ENCODE measurements at places on chromosomes 12 and 14. TPM values are rescaled to one million over a fixed set of nuclear protein-coding genes. Genes with fewer than 3 reads are reported as not detected.

GRCh38 chr14:81402123-81402495 is 2.0 kb upstream of the STON2 start:
- no peak overlapping the region for H3K27ac ChIP-seq
- peaks cover 6% of the 10 kb centered on the region for H3K4me1 ChIP-seq
- H3K27me3 ChIP-seq = no peaks in the 10 kb centered on the region
- no peaks in the 10 kb centered on the region for H3K36me3 ChIP-seq

DNA sequence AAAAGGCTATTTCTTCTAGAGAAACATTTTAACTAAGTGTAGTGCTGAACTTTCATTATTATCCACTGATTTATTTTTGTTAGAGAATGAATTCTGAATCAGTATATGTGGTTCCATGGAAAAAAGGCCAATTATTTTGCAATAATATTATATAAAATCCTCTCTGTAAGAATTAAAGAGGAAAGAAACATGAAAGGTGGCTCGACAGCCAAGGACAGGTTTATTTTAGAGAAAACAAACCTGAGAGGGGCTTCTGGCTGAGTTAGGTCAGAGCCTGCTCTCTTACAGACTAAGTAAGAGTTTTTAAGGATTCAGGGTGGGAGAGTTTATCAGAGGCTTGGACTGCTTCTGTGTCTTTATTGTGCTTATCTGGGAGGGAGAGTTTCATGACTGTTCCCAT is 46.7 kb upstream of the GUCY2C start:
- H3K36me3 ChIP-seq = no peaks in the 10 kb centered on the region
- H3K27me3 ChIP-seq = no peaks in the 10 kb centered on the region
- no peaks in the 10 kb centered on the region for H3K4me1 ChIP-seq
- H3K4me3 ChIP-seq = no peak overlapping the region

- H3K27me3 ChIP-seq = no peaks in the 10 kb centered on the region
- H3K36me3 ChIP-seq = no peaks in the 10 kb centered on the region
- peak overlapping the region; percentile 19 for H3K4me3 ChIP-seq
- H3K4me1 ChIP-seq = peaks cover 37% of the 10 kb centered on the region
- DNase-seq = no peak
These were observed 3.6 kb upstream of the UBC start for GRCh38 chr12:124917841-124918621.

DNA sequence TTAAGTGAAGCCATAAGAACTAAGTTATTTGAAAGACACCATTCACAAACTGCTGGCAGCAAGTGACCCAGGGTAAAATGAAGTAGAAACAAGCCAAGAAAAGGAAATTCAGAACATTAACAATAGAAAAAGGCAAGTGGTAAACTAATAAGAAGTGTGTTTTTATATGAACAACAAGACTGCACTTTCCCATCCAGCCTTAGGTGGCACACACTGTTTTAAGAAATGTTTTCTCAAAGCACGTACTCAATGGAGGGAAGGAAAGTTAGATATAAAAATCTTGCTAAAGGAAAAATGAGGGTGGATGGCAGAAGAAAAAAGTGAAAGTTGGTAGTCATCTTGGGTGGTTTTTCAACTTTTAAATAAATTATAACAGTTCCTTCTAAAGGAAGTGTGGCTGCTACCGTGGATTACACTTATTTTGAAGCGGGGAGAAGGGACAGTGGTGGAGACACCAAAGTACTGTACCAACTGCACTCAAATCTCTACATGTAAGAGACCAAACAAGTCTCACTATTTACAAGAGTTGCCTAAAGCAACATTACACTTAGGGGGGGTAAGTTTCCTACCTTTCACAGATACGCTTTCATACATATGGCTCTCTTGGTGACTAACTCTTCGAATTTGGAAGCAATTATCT is 58.8 kb downstream of the SEL1L start:
- DNase-seq = no peak
- H3K36me3 ChIP-seq = no peaks in the 10 kb centered on the region
- H3K4me1 ChIP-seq = no peaks in the 10 kb centered on the region
- no peak overlapping the region for H3K4me3 ChIP-seq

- H3K36me3 ChIP-seq = no peaks in the 10 kb centered on the region
- peak; percentile 57 for DNase-seq
- no peak overlapping the region for H3K4me3 ChIP-seq
- H3K4me1 ChIP-seq = peaks cover 20% of the 10 kb centered on the region
- H3K27ac ChIP-seq = peak overlapping the region; percentile 47
- H3K27me3 ChIP-seq = no peaks in the 10 kb centered on the region
These were observed 186.6 kb upstream of the EEA1 start for GRCh38 chr12:93115646-93116045.

DNA sequence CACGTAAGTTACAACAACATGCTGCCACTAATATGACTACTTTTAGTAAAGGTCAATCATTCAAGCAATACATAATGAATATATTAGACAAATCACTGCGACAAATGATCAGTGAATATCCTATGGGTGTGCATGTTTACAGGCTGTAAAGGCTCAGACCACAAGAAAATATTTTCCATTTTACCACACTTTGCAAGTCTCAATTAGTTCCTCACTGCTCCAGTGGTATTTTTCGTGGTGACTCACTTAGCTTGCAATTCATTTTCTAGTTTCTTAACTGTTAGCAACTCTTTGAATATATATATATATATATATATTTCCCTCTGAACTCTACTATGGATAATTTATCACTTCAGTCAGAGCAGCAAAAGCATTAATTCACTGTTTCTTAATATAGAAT is 96.9 kb downstream of the EML5 start:
- H3K4me1 ChIP-seq = no peaks in the 10 kb centered on the region
- no peak for DNase-seq
- H3K27ac ChIP-seq = no peak overlapping the region
- no peaks in the 10 kb centered on the region for H3K36me3 ChIP-seq

DNA sequence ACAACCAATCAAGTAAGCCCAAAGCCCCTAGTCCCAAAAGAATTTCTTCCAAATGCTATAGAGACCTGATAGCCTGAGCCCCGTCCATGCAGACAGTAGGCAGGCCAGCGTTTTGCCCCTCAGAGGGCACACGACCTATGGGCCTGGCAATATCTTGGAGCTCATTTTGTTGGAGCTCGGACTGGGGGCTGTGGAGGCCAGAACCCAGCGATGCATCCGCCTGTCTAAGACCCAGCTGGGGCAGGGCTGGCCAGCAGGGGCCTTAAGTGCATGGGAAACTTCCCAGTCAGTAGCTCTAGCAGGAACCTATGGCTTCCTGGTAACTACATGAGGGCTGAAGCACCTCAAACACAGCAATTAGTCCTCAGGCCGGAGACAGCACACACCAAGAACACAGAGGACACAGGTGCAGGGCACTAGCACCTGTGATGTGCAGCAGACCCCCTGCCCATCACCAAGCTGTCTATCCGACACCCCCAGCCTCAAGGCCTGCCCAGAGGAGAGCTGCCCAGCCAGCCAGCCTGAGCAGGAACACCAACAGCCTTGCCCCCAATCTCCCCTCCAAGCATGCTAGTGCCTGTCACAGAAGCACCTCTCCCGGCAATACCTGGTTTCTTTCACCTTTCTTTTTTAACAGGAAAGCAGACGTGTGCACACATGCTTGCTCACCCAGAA is 50.8 kb downstream of the ARL6IP4 start:
- no peak overlapping the region for H3K27ac ChIP-seq
- no peaks in the 10 kb centered on the region for H3K4me1 ChIP-seq
- no peaks in the 10 kb centered on the region for H3K36me3 ChIP-seq
- no peaks in the 10 kb centered on the region for H3K27me3 ChIP-seq
- DNase-seq = no peak

The FAM90A1 gene
- total RNA-seq = 1.5 TPM

GRCh38 chr14:95195031-95195430 is 37.7 kb upstream of the DICER1 start:
- no peak overlapping the region for H3K4me3 ChIP-seq

- no peaks in the 10 kb centered on the region for H3K27me3 ChIP-seq
- DNase-seq = no peak
- no peaks in the 10 kb centered on the region for H3K36me3 ChIP-seq
- H3K4me1 ChIP-seq = no peaks in the 10 kb centered on the region
- no peak overlapping the region for H3K4me3 ChIP-seq
- H3K27ac ChIP-seq = no peak overlapping the region
These were observed 127.4 kb downstream of the MGST1 start for GRCh38 chr12:16474801-16475200.

The RIPK3 gene
- total RNA-seq = 3.2 TPM

The ZNF84 gene
- total RNA-seq = 45.5 TPM

The RHEBL1 gene
- 5.9 TPM for total RNA-seq

GRCh38 chr14:43471595-43471994 is 1035.5 kb downstream of the FSCB start:
- no peak overlapping the region for H3K27ac ChIP-seq
- no peaks in the 10 kb centered on the region for H3K27me3 ChIP-seq
- no peak overlapping the region for H3K4me3 ChIP-seq
- no peaks in the 10 kb centered on the region for H3K36me3 ChIP-seq
- no peak for DNase-seq

- H3K4me1 ChIP-seq = no peaks in the 10 kb centered on the region
- no peaks in the 10 kb centered on the region for H3K36me3 ChIP-seq
- H3K4me3 ChIP-seq = no peak overlapping the region
- no peak overlapping the region for H3K27ac ChIP-seq
These were observed 193.1 kb upstream of the DIO2 start for GRCh38 chr14:80404413-80404812.

The LUM gene
- 17.5 TPM for total RNA-seq

The CCDC197 gene
- 20.7 TPM for total RNA-seq

GRCh38 chr14:39279515-39279914 is 45.8 kb downstream of the MIA2 start:
- no peaks in the 10 kb centered on the region for H3K27me3 ChIP-seq
- no peak overlapping the region for H3K27ac ChIP-seq
- no peaks in the 10 kb centered on the region for H3K4me1 ChIP-seq
- no peaks in the 10 kb centered on the region for H3K36me3 ChIP-seq
- H3K4me3 ChIP-seq = no peak overlapping the region

GRCh38 chr12:8687846-8688601 is 9.8 kb upstream of the RIMKLB start:
- peaks cover 19% of the 10 kb centered on the region for H3K4me1 ChIP-seq
- DNase-seq = peak; percentile 86
- no peak overlapping the region for H3K4me3 ChIP-seq

The MAP3K9 gene
- total RNA-seq = 22.5 TPM

GRCh38 chr12:66072135-66072534 is 58.4 kb downstream of the LLPH start:
- no peak overlapping the region for H3K4me3 ChIP-seq
- H3K27me3 ChIP-seq = no peaks in the 10 kb centered on the region
- no peak overlapping the region for H3K27ac ChIP-seq
- H3K36me3 ChIP-seq = no peaks in the 10 kb centered on the region

The IFNG-AS1 gene
- total RNA-seq = not detected

- no peak for DNase-seq
- H3K27me3 ChIP-seq = no peaks in the 10 kb centered on the region
- H3K4me1 ChIP-seq = no peaks in the 10 kb centered on the region
These were observed 13.7 kb upstream of the EIF2B2 start for GRCh38 chr14:74988993-74989392.

GRCh38 chr12:41205070-41205709 is 17.1 kb downstream of the PDZRN4 start:
- H3K27ac ChIP-seq = peak overlapping the region; percentile 83
- H3K36me3 ChIP-seq = no peaks in the 10 kb centered on the region
- H3K4me1 ChIP-seq = peaks cover 27% of the 10 kb centered on the region
- H3K4me3 ChIP-seq = no peak overlapping the region
- DNase-seq = peak; percentile 43
- no peaks in the 10 kb centered on the region for H3K27me3 ChIP-seq

DNA sequence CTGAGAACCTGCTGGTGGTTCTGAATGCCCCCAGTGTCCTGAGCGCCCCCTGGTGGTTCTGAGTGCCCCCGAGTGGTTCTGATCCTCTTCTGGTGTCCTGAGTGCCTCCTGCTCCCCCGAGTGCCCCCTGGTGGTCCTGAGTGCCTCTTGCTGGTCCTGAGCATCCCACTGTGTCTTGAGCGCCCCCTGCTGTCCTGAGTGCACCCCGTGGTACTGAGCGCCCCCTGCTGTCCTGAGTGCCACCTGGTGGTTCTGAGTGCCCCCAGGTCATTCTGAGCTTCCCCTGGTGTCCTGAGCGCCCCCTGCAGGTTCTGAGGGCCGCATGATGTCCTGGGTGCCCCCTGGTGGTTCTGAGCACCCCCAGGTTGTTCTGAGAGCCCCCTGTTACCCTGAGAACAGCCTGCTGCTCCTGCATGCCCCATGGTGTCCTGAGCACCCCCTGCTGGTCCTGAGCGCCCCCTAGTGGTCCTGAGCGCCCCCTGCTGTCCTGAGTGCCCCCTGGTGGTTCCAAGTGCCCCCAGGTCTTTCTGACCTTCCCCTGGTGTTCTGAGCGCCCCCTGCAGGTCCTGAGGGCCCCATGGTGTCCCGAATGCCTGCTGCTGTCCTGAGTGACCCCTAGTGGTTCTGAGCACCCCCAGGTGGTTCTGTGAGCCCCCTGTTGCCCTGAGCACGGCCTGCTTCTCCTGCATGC is 1165.4 kb downstream of the TMEM121 start:
- H3K4me3 ChIP-seq = no peak overlapping the region
- no peak overlapping the region for H3K27ac ChIP-seq
- no peaks in the 10 kb centered on the region for H3K27me3 ChIP-seq
- DNase-seq = peak; percentile 83

GRCh38 chr12:127304751-127305725 is 961.9 kb upstream of the TMEM132C start:
- no peaks in the 10 kb centered on the region for H3K36me3 ChIP-seq
- H3K27ac ChIP-seq = no peak overlapping the region
- H3K27me3 ChIP-seq = no peaks in the 10 kb centered on the region

- no peaks in the 10 kb centered on the region for H3K36me3 ChIP-seq
- no peak overlapping the region for H3K27ac ChIP-seq
- no peak for DNase-seq
- H3K4me1 ChIP-seq = no peaks in the 10 kb centered on the region
These were observed 140.3 kb downstream of the NEDD1 start for GRCh38 chr12:97047361-97047760.

- no peak overlapping the region for H3K4me3 ChIP-seq
- no peak for DNase-seq
- H3K27ac ChIP-seq = no peak overlapping the region
- H3K36me3 ChIP-seq = no peaks in the 10 kb centered on the region
- H3K4me1 ChIP-seq = peaks cover 17% of the 10 kb centered on the region
These were observed 2.5 kb downstream of the RASSF8 start for GRCh38 chr12:25960961-25961360.

DNA sequence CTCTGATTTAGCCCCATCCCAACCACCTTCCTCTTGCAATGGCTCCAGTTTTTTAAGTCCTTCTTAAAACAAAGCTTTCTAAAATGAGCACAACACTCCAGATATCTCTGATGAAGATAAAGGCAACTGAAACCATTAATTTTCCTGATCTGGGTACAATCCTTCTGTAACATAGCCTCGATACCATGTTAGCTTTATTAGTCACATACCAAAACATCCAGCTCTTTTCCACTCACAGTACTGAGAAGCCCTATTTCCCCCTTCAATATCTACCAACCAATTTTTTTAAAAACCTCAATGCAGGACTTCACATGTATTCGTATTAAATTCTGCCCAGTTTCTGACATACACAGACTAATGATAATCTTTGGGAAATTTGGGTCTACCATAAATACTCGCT is 105.9 kb downstream of the MED13L start:
- DNase-seq = no peak
- no peaks in the 10 kb centered on the region for H3K36me3 ChIP-seq
- H3K4me1 ChIP-seq = no peaks in the 10 kb centered on the region
- no peaks in the 10 kb centered on the region for H3K27me3 ChIP-seq

The ZNF605 gene
- 13.4 TPM for total RNA-seq

GRCh38 chr12:3131129-3131528 is 54.0 kb downstream of the TSPAN9 start:
- no peaks in the 10 kb centered on the region for H3K36me3 ChIP-seq
- no peaks in the 10 kb centered on the region for H3K27me3 ChIP-seq
- H3K4me3 ChIP-seq = no peak overlapping the region
- peaks cover 15% of the 10 kb centered on the region for H3K4me1 ChIP-seq

- no peaks in the 10 kb centered on the region for H3K4me1 ChIP-seq
- no peak overlapping the region for H3K4me3 ChIP-seq
- no peaks in the 10 kb centered on the region for H3K27me3 ChIP-seq
These were observed 366.3 kb upstream of the GARIN6 start for GRCh38 chr12:99281277-99281676.

The GLIPR1L1 gene
- total RNA-seq = 9.1 TPM
